ENCODE measurements at places on chromosomes 11 and 22.

GRCh38 chr11:35711173-35711910 lies 48.8 kb downstream of the TRIM44 start:
- no peak for DNase-seq

- no peak for DNase-seq
These were observed 2.6 kb downstream of the AP1B1 start for GRCh38 chr22:29385748-29386147.

DNA sequence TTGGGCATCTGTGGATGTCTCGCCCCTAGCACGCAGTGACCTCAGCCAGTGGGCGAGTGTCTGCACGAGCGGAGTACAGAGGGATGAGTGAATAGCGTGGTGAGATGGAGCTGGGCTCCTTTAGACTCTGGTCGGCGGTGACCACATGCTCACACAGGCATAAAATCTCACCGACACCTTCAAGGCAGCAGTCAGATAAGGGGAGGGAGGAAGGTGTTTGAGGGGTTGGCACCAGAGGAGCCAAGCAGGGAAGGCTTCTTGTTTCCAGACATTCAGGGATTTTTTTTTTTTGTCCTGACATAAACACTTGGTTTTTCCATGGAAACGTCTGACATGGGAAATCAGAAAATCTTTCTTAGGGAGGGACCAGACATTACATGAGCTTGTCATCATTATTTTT lies 35.8 kb downstream of the GRIK4 start:
- DNase-seq = no peak

- no peak for DNase-seq
These were observed 9.3 kb upstream of the MMP13 start for GRCh38 chr11:102964867-102965266.

- DNase-seq = no peak
These were observed at the start of gene SLC6A5 for GRCh38 chr11:20599221-20600019. Gene SLC6A5 (plus strand): TSS chr11:20599608. CDS start chr11:20599673, 65 bp downstream.

GRCh38 chr11:126832387-126832786 lies 168.2 kb downstream of the KIRREL3 start:
- no peak for DNase-seq

DNA sequence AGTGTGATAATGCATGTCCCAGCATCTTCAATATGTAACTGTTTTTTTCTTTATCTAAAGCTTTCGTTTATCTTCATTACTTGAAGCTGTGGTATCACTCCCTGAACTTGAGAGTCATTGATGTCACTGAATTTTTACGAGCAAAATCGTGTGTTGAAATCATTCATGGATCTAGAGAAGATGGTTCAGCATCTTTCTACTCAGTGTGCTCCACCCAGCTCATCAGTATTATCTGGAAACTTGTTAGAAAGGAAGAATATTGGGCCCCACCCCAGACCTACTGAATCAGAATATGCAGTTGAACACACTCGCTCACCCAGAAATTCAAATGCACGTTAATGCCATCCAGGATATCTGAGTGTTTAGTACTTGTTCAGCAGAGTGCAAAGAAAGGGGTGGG lies 8.3 kb downstream of the CDON start:
- DNase-seq = no peak

- no peak for DNase-seq
These were observed 192.6 kb upstream of the NARS2 start for GRCh38 chr11:78767027-78767932.

DNA sequence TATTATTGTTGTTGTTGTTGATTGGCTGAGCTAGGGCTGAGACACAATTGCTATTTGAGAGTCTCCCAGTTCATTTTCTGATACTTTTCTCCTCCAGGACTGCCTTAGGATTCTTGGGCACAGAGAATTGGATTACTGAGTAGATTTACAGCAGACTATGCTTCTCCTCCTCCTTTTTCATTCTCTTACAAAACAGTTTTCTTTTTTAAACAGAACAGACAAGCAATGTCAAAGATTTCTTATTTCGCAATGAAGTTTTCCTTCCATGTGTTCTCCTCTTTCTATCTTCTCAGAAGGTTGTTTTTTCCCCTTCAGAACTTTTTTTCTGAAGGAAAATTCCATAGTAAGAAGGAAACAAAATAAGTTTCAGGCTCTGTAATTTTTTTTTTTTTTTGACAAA lies 19.8 kb upstream of the TIMP3 start:
- no peak for DNase-seq
